Activated naive CD4-positive, alpha-beta T cell treated with anti-CD3 and anti-CD28 coated beads, Interleukin-2, amount 50 U/mL, for 16 hours (primary cell): ENCODE measurements at places on chromosomes 6 and 20.

DNA sequence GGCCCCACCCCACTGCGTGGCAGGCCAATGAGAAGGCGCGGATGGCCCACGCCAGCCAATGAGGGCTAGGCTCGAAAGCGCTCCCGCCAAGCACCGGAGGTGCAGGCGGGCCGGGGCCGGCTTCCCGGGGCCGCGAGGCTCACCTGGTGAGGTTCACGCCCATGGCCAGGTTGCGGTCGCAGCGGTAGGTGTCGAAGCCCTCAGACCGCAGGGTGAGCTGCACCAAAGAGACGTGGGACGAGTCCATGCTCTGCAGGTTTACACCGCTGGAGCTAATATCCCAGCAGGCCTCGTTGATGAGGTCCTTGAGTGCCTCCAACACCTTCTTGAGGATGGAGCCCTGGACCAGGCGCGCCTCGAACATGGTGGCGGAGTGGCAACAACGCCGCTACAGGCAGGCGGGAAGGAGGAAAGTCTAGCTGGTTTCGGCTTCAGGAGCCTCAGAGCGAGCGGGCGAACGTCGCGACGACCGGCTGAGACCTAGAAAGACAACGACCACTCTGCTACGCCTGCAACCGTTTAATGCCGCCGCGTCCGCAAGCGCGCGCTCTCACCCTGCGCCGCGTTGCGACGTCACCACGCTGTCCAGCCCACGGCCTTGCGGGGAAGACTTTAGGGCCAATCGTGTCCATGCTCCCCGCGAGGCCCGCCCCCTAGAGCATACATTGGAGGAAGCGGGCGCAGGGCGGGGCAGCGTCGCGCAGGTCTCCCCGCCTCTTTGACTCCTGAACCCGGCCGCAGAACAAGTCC lies at the start of gene PCNA:
Gene PCNA (minus strand): TSS at position 524 of the 750 bp plus-strand sequence. CDS start 160 bp downstream, at position 364.
- peak; percentile 98 for DNase-seq

DNA sequence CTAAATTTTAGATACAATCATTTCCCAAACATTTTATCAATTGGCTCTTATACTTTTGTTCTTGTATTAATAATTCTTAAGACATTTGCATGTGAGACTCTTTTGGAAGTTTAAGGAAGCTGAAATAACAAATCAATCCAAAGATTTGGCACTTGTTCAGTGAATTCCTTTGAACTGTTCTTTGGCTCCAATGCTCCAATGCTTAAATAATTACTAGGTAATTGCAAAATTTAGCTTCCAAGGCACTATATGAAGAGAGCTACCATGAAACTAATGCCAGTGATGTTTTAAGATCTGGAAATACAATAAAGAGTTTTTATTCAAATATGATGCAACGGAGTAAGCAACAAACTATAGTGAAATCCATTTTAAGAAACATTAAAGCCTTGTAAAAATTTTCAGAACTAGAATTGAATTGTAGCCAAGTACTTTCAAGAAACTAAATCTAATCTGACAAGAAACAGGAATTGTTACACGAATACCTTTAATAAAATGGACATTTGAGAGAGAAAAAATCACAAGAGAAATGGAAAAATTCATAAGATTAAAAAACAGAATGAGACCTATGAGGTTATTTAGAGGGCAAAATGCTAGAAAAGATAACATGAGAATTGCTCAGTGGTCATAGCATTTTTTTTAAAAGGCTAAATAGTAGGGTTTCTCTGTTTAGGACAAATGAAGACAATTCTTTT lies 43.6 kb upstream of the SMLR1 start:
- no peak for DNase-seq

GRCh38 chr20:24459733-24460132 lies 9.7 kb upstream of the SYNDIG1 start:
- no peak for DNase-seq

GRCh38 chr20:64036346-64037198 lies 590 bp downstream of the C20orf204 start:
- DNase-seq: no peak

- no peak for DNase-seq
Observed at GRCh38 chr6:154414021-154414813, 57.6 kb upstream of the IPCEF1 start.
